Stimulated activated CD8-positive, alpha-beta memory T cell treated with anti-CD3 and anti-CD28 coated beads, Interleukin-7, amount 100 ng/mL, for 1 hour (primary cell): ENCODE measurements at places on chromosomes 11 and 22.

DNA sequence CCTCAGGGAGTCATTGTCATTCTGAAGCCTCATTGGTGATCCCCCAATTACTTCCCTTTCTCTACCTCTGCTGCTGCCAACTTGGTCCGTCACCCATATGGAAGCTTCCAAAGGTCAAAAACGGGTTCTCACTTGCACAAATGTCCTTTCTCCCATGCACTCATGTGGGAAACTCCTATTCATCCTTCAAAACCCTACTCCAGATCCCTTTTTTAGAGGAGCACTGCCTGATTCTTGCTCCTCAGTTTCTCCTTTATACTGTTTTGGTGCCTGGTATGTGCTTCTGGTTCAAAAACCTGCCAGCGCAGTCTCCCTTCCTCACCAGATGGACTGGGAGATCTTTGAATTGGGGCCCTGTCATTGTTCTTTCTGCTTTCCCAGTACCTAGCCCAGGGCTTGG is 41.9 kb downstream of the MYO18B start:
- DNase-seq = no peak

GRCh38 chr11:14320020-14320419 is 39.0 kb downstream of the RRAS2 start:
- no peak for DNase-seq

DNA sequence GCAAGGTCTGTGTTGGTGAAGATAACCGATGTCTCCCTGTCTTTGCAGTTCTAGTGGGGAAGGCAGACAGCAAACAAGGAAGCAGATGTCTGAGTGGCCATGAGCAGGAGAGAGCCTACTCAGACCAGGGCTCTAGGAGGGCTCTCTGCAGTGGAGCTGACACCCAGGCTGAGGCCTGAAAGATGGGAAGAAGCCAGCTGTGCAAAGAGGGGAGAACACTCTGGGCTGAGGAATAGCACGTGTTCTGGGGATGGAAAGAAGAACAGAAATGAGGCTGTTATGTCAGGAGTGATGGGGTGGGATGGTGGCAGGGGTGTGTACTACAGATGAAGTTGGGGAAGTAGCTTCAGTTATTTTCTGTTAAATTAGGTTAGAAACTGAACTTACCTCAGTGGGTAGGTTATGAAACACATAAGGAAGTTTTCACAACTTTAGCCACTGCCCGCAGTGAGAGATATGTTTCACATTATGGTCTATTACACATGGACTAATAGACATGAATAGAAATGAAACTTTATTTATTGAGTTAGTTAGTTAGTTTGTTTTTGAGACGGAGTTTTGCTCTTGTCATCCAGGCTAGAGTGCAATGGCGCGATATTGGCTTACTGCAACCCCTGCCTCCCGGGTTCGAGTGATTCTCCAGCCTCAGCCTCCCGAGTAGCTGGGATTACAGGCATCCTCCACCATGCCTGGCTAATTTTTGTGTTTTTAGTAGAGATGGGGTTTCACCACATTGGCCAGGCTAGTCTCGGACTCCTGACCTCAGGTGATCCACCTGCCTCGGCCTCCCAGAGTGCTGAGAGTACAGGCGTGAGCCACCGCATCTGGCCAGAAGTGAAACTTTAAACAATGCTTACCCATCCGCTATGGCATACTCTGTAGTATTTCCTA is 7.8 kb downstream of the DCPS start:
- no peak for DNase-seq

- DNase-seq = no peak
Measured at GRCh38 chr22:48702573-48703264, 1125.0 kb downstream of the BRD1 start.

DNA sequence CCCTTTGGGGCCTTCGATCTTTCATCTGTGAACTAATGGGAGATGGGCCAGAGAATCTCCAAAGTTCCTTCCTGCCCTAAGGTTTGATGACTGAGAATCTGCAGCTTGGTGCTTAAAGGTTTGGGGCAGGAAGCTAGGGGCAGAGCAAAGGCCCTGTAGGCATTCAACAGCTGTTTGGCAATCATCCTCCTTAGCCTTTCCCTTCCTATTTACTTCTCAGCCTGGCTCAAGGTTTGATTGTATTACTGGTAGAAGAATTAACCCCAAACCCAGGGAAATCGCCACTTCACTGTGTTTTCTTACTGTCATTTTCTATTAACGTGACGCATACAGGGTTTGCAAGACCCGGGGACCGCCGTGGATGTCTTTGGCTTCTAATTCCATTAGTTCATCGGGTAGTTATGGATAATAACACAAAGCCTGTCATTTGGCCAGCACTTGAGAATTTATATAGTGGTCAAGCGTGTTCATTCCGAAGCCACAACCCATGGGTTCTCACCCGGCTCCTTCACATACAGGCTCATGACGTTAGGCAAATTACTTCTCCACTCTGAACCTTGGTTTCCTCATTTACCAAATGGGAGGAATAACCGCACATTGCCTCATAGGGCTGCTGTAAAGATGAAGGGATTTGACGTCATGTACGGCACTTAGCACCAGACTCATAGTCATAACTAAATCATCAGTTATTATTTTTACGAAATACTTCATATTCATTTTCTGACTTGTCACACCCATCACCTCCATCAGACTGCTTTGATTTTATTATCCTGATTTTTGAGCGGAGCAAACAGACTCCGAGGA is 158.1 kb downstream of the FBXO7 start:
- no peak for DNase-seq

DNA sequence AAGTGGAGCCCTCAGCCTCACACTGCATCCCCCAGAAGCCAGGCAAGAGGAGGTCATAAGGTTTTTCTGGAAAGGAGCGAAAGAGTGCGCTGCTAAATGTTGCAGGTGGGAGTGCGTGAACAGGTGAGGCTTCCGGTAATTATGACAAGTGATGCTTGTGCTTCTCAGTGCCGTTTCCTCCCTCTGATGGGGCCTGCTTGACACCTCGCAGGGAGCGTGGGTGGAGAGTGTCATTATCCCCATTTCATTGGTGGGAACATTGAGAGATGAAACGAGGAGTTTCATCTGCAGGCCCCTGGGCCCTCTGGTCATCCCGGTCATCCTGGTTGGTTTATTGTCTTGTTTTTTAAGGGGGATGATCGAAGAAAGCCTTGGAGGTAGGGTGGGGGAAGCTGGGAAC is 57.5 kb downstream of the BCR start:
- DNase-seq = no peak

DNA sequence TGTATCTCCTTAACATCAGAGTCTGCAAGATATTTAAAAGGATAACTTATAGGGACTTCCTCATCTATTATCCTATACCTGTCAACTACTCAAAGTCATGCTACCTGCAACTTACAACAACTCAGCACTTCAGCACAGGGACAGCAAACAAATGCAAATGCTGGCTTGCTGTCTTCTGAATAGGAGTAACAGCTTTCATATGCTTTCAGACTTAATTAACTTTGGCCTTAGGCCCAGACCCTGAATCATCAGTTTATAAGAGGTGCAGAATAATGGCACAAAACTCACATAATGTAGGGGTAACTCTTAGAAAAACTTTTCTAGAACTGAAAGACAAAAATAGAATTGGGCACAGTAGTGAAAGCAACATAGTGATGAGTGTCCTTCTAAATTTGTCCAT is 953.4 kb downstream of the DLG2 start:
- no peak for DNase-seq

- no peak for DNase-seq
Measured at GRCh38 chr11:95088946-95089619, 563 bp upstream of the ENDOD1 start.

DNA sequence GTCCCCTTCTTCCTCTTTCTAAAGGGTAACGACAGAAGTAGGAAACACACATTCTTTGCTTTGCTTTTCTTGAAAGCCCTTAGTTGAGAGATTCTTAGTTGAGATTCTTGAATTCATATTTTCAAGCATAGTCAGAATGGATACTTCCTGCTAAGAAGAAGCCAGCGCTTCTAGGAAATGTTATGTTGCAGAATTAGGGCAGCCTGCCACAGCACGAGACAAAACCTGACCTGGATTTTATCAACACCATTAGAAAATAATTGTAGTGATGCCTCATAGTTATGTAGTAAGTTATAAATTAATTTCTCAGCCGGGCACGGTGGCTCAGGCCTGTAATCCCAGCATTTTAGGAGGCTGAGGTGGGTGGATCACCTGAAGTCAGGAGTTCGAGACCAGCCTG is 37.9 kb upstream of the NUP160 start:
- DNase-seq = no peak

DNA sequence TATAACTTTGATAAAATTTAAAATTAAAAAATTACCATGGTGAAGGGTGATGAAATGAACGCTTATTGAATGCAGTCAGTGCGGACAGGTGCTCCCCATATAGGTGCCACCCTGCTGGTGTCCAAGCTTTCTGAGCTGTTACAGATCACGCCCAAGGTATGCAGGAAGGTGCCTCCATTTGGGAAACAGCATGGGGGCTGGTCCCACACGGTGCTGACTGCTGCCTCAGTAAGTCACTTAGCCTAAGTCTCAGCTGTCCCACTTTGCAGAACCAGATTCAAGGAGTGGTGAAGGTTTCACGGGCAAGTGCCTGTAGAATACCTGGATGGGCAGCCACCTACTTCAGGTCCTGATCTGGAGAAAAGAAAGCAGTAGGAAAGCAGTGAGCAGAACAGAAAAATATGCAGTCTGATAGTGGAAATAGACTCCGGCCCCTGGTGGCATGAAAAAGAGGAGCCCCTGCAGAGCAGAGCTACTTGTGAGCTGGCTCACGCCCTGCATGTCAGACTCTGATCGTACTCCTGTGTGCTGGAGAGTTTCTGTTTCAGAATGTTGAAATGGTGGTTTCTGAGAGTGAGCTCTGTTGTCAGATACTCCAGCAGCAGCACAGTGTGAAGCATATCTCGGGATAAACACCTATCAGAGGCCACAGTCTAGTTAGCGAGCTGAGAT is 33.2 kb downstream of the ADORA2A start:
- DNase-seq = no peak

GRCh38 chr11:134543645-134544044 is 131.6 kb upstream of the B3GAT1 start:
- no peak for DNase-seq
